ENCODE measurements at places on chromosomes 16 and 17.

- no peak for DNase-seq
Measured at GRCh38 chr17:77143306-77143705, 2.5 kb downstream of the SEC14L1 start.

DNA sequence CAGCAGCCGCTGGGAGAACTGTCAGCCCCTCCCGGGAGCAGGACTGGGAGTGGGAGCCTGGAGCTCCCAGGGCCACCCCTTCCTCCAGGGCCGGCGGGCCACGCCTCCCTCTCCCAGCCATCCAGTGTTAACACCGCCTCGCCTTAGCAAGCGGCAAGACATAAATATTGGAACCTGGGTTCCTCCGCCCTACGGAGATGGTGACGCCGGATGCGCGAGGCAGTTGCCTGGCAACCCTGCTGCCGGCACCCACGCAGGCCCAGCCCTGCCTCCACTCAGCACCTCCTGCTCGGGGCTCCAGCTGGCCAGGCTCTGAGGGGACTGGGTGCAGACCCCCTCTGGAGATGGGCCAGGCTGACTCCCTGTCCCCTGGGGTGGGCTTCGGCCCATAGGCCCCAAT lies 27.4 kb upstream of the CACNA1H start:
- DNase-seq, result peak; percentile 56

DNA sequence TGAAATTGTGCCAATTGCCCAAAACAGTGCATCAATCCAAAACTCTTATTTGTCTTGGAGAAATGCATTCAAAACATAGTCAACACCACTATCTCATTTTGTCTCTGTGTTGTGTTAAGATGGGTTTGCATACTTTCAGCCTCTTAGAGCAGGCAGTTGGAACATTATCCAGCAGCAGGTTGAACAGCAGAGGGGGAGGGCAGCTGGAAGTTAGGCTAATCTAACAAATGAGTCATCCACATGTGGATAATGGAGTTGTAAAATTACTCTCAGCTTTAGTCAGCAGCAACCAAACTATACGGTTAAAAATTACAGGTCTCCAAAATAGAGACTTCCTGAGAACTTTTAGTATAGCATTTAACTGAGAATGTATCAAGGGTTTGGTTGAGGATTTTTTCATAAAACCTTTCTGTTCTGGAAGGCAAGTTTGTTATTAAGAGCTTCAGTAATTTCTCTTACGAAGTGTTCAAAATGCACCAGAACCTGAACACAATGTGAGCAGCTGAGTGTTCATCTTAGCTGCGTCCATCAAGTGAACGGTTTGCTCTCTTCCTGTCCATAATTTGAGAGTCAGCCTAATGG lies 46.3 kb downstream of the PRKCA start:
- DNase-seq, result peak; percentile 79

- DNase-seq, result no peak
Measured at GRCh38 chr16:70551788-70552187, 28.2 kb downstream of the SF3B3 start.

- no peak for DNase-seq
Measured at GRCh38 chr16:1090620-1091587, 5.1 kb downstream of the C1QTNF8 start.

GRCh38 chr16:67088551-67088950 lies 21.2 kb upstream of the PHAF1 start:
- DNase-seq, result no peak

DNA sequence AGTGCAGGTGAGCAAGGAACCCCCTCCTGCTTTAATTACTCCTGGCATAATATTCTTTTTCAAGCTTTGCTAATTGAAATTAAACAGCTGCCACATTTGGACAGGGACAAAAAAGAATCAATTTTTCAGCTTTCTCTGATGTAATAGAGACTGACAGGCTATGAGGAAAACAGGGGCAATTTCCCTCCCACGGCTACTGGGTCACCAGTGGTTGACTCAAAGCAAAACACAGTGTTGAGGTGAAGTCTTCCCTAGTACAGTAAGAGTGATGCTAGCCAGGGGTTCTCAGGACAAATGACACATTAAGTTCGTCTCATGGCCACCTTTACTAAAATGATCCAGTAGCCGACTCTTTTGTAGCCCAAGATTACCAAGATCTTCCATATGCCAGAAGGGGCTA lies 38.6 kb upstream of the PMFBP1 start:
- DNase-seq, result no peak

Data from NCI-H524 treated with DMSO at 0.1 percent for 48 hours (cell line).